ENCODE measurements at places on chromosomes 1 and 21. TPM values are rescaled to one million over a fixed set of nuclear protein-coding genes. Genes with fewer than 3 reads are reported as not detected.
A peak's percentile ranks its signal among the peaks of the same experiment; 100 is the strongest.

DNA sequence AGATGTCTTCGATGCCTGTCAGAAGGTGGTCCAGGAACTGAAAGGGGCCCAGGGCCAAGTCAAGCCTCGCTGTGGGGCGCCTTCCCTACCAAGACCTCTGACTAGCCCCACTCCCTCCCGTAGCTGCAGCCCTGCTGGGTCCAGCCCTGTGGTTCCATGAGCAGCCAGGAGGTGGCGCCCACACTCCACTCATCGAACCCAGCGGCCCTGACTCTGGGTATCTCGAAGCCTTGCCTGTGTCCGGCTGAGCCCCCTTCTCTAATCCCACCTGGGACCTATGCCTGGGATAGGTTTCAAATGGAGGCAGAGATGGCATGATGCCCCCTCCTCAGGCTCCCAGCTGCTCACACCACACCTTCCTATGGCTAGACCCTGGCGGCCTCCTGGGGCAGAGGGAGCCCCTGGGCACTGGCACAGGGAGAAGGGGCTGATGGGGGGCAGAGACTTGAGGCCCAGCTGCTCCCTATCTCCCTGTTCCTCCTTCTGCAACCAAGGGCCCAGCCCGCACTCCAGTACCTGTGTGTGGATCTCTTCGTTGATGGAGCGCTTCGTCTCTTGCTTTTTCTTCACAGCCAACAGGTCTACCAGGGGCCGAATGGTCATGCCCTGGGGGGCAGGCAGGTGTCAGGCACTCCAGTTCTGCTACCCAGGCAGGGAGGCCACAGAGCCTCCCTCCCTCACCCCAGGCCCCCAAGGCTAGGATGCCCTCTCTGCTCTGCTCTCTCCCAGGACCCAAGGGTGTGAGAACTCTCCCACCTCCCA is 52.0 kb downstream of the SLC9A1 start:
- DNase-seq = peak; percentile 83
- no peak overlapping the region for H3K27ac ChIP-seq
- no peaks in the 10 kb centered on the region for H3K4me1 ChIP-seq
- H3K27me3 ChIP-seq = no peaks in the 10 kb centered on the region

GRCh38 chr1:48561444-48561843 is 89.4 kb upstream of the SPATA6 start:
- no peaks in the 10 kb centered on the region for H3K4me1 ChIP-seq
- H3K27me3 ChIP-seq = no peaks in the 10 kb centered on the region
- DNase-seq = no peak
- H3K27ac ChIP-seq = no peak overlapping the region
- no peaks in the 10 kb centered on the region for H3K36me3 ChIP-seq

DNA sequence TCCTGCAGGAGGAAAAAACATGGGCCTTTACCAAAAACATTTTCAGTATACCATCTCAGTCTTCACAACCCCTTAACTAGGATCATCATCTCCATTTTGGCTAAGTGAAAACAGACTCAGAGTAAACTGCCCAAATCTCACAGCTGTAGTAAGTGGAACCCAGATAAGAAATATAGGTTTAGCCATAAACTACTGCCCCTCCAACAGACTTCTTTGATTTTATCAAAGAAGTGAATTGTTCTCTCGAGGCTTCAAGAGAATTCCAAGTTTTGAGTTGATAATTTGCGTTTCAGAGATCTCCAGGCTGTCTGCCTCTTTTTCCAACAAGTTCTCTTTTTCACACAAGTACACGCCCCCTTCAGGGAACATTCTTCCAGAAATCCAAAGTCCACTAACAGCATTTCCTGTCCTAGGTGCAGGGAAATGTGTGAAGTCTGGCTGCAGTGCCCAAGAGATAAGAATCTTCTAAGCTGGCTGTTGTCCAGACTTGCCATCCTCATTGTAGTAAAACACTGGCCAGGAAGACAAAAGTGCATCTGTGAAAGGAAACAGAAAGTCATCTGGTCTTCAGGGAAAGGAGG is 30.8 kb downstream of the RNF19B start:
- H3K36me3 ChIP-seq = peaks cover 5% of the 10 kb centered on the region
- DNase-seq = peak; percentile 47
- H3K4me3 ChIP-seq = no peak overlapping the region
- H3K4me1 ChIP-seq = peaks cover 14% of the 10 kb centered on the region
- H3K27ac ChIP-seq = no peak overlapping the region

GRCh38 chr1:15943992-15944307 is 32.0 kb downstream of the ZBTB17 start:
- H3K4me1 ChIP-seq = peaks cover 29% of the 10 kb centered on the region
- DNase-seq = no peak
- H3K27me3 ChIP-seq = no peaks in the 10 kb centered on the region
- H3K27ac ChIP-seq = no peak overlapping the region
- peaks cover 14% of the 10 kb centered on the region for H3K36me3 ChIP-seq

Gene AMIGO1
- 8.6 TPM for total RNA-seq

Gene HCN3
- 2.9 TPM for total RNA-seq

Measured in body of pancreas (tissue), 4 donors.